PC-3 (cell line): ENCODE measurements at places on chromosomes 12 and 14. TPM values are rescaled to one million over a fixed set of nuclear protein-coding genes. Genes with fewer than 3 reads are reported as not detected.
A peak's percentile ranks its signal among the peaks of the same experiment; 100 is the strongest.

The PROX2 gene
- total RNA-seq = not detected in 2 replicates

- DNase-seq = no peak
Measured at GRCh38 chr12:68815928-68816800, 8.2 kb downstream of the MDM2 start.

GRCh38 chr12:70960484-70960883 lies 39.9 kb upstream of the PTPRR start:
- no peak for DNase-seq

DNA sequence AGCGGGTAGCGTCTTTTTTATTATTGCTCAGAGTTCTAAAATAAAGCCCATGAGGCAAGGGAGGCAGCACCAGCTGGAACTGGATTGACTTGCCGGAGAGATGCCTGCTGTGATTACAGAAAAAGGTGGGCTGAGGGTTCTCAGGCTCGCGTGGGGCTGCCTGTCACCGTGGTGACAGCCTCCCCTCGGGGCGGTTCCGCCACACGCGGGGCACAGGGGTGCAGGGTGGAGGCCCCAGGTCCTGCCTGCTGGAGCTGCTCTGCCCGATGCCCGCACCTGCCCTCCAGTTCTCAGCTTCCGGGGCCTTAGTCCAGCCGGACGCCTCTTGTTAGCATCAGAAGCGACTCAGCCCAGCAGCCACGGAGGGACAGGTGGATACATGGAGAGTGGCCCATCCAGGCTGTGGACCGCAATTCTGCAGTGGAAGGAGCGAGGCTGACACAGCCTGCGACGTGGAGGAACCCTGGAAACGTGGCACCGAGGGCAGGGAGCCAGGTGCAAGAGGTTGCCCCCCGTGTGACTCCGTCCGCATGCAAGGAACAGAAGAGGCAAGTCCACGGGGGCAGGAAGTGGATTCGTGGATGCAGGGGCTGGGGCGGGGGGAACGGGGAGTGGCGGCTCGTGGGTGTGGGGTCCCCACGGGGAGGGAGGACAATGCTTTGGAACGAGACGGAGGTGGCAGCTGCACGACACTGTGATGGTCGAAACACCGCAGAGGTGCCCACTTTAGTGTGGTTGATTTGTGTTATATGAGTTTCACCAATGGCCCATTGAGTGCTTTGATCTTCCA lies 79.5 kb downstream of the GALNT9 start:
- no peak for DNase-seq

DNA sequence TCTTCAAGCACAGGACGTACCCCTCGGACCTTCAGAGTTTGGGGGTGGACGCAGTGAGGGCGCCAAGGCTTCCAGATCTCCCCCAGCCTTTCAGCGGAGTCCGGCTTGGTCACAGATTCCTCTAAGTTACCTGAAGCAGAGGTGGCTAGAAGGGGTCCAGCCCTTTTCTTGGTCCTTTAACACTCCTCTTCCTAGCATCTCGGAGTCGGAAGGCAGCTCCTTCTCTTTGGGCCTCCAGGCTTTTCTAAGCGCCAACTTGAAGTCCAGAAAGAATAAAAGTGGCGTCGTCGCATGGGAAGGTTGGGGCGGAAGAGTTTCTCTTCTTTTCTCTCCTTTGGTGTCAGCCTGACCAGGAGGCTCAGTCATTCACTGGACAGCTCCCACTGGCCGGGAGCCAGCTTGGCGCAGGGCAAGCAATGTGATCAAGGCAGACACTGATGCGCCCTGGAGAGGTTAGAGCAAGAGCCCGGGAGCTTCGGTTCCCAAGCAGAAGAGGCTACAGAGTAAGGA lies 9.6 kb downstream of the OR6S1 start:
- peak; percentile 81 for DNase-seq
